CD4-positive, alpha-beta T cell treated with Interleukin-6 for 4 hours (primary cell): ENCODE measurements at places on chromosomes 7 and 10.

DNA sequence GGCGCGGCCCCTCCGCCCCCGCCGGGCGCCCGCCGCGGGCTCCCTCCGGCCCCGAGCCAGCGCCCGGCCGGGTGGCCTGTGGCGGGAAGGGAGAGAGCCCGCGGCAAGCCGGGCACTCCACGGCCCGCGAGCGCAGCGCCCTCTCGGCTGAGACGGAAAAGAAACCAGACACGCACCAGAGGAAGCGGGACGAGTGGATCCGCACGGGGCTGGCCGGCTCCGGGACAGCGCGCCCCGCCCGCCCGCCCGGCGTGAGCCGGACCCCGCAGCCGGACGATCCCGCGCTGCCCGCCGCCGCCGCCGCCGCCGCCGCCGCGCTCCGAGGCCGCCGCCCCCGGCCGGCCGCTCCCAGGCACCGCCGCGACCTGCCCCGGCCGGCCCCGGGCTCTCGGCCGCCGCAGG lies 300 bp downstream of the ARHGAP21 start:
- DNase-seq: peak; percentile 36

DNA sequence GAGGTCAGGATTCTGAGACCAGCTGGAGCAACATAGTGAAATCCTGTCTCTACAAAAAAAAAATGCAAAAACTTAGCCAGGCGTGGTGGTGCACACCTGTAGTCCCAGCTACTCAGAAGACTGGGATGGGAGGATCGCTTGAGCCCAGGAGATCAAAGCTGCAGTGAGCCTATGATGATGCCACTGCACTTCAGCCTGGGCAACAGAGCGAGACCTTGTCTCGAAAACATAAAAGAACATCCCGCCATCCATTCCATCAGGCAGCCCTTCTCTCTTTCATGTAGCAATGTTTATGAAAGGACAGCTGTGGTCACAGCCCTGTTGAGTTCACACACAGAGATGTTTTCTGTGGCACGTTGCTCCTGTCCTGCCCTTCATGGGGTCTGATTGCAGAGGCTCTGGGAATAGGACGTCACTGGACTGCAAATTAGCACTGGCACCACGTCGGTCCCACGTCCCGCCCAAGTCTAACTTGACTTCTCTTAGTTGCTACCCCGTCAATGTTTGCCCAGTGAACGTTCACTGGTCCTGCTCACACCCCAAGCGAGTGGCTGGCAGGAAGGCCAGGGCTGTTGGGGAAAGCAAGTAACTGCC lies 64.5 kb upstream of the MYL10 start:
- DNase-seq: no peak

DNA sequence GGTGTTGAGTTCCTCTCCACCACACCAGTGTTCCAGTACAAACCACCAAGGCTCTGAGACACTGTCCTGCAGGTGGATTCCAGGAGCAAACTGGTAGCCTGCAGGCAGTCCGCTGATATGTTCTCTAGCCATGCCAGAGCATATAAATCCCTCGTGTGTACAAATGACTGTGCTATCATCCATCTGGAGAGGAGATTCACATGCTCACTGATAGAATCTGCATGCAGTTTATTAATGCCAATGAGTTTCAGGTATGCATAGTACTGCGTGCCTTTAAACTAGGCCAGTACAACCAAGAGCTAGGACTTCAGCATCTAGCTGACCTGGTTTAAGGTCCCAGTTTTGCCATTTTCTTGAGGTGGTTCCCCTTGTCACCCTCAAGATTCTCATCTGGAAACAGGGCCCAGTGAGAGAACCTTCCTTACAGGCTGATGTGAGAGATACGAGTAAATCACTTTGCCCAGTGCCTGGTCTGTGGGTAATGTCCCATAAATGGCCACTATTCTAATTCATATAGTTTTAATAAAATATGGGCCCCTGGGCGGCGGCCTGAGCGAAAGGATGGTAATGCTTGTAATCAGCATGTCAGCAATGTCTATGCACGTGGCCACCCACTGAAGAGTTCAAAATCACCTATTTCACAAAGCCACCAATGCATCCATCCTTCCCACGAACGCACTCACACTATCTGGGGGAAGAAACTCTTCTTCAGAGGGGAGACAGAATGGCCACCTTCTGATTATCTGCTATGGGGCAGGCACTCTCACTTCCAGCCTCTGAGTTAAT lies 268.0 kb upstream of the ZMIZ1 start:
- no peak for DNase-seq

DNA sequence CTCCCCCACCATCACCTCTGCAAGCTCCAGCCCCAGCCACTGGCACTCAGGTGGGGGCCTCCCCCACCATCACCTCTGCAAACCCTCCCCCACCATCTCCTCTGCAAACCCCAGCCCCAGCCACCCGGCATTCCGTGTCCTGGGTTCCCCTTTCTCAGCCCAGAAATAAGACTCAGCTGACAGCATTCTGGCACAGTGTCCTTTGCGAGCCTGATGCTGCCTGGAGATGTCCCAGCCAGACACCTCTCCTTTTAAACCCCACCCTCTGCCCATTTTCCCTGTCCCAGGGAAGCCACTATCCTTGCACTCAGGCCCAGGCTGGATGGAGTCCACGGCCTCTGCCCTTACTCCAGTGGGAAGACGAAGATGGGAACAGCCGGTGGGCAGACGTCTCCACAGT lies 49.8 kb downstream of the ELFN1 start:
- DNase-seq: no peak

DNA sequence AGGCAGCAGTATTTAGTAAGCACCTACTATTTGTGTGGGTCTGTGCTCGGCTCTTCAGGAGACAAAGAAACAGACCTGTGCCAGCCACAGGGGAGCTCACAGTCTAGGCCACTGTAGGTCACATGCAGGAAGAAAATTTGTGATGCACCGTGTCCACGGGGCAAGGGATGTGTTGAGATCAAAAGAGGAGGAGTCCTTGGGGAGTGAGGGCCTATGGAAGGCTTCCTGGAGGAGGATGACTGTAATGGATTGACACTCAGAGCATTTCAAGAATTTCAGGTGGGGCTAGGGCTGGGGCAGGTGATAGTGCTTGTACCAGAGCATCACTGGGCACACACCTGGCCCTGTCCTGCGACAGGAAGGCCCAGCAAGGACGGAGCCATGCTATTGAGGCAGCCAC lies 102.7 kb downstream of the ZMIZ1 start:
- no peak for DNase-seq

GRCh38 chr7:121372376-121373010 lies 23.6 kb downstream of the FAM3C start:
- DNase-seq: no peak
